ENCODE measurements at places on chromosomes 3 and 15.

- DNase-seq, result no peak
Observed at GRCh38 chr3:73827725-73828211, 203.0 kb upstream of the PDZRN3 start.

- DNase-seq, result no peak
Observed at GRCh38 chr3:29590461-29590860, 309.6 kb downstream of the RBMS3 start.

GRCh38 chr15:70491201-70491621, 272.1 kb downstream of the UACA start:
- no peak for DNase-seq

DNA sequence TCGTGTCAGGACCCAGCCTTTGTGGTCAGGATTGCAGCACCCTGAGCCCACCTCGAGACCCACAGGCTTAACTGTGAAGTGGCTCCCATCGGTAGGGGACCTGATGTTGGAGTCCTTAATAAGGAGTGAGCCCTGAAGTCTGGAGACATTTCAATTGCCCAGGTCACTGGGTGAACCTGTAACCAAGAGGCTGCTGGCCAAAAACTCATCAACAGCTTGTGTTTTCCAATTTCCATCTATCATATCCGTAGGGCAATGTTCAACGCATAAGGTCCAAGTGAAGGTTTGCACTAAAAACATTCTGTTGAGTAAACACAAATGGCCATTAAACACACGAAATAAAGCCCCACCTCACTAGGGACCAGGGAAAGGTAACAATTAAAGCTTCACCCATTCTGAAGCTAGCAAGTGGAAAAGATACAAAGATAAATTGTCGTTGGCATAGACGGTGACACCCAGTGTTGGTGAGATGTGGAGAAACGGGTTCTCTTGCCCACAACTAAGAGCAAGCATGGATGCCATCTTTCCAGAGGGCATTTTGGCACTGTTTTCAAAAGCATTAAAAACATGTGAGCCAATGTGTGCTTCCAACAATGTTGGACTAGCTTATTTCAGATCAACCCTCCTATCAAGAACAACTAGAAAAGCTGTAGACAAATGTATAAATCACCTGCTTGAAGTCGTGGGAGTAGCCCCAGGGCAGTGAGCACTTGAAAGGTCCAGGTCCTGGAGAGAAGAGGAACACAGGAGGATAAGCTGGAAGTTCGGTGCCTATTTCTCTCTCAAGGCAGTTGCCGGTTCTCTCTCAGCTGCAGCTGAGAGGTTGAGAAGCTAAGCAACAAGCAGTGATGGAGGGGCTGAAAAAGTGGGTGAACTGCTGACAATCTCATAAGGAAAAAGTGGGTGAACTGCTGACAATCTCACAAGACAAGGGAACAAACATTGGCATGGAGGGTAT, 56.3 kb upstream of the PCSK6 start:
- DNase-seq, result no peak

- DNase-seq, result no peak
Observed at GRCh38 chr15:70509731-70510143, 253.6 kb downstream of the UACA start.

DNA sequence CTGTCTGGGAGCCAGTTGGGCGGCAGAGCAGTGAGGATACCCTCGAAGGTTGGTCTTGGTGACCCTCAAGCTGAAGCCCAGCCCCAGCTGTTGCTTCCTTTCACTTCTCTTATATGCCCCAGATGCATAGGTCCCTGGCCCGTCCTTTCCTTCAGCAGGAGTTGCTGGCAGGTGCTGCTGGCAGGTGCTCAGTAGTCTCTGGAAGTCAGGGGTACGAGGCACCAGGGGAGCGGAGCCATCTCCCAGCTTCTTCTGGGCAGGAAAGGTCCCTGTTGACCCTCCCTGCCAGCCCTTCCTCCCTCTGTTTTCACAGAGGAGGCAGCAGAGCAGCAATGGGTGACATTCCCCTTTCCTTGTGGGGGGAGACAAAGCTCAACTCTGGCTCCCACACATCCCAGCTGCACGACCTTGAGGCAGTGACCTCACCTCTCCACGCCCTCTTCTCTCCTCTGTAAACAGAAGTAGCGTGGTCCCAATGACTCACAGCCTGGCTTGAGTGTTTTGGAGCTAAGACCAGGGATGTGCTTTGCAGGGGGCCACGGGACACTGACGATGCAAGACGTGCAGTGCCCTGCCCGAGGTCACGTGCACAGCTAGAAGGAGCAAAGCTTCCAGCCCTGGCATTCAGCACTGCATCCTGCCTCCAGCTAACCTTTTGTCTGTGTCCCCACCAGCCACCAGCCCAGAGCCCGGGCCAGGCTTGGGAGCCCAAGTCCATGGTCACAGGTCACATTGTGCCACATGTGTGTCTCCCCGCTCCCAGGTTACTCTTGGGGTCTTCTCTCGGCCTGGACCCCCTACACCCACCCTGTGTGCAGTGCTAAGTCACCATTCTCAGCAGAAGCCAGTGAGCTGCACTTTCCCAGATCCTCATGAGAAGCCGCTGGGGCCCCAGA, 49.7 kb downstream of the SLC6A6 start:
- DNase-seq, result peak; percentile 40

DNA sequence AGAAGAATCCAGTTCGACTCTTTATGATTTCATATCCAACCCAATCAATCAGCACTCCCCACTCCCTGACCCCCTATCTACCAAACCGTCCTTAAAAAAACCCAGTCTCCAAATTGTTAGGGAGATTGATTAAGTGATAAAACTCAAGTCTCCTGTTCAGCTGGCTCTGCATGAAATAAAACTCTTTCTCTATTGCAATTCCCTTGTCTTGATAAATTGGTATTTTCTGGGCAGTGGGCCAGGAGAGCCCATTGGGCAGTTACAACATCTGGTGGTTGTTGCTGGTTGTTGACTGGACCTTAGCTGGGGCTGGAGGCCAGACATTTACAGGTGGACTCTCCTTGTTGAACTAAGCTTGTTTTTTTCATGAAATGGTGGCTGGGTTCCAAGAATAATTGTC, 642.3 kb downstream of the ROBO2 start:
- no peak for DNase-seq

GRCh38 chr3:27310688-27311087, 58.5 kb downstream of the NEK10 start:
- DNase-seq, result no peak

DNA sequence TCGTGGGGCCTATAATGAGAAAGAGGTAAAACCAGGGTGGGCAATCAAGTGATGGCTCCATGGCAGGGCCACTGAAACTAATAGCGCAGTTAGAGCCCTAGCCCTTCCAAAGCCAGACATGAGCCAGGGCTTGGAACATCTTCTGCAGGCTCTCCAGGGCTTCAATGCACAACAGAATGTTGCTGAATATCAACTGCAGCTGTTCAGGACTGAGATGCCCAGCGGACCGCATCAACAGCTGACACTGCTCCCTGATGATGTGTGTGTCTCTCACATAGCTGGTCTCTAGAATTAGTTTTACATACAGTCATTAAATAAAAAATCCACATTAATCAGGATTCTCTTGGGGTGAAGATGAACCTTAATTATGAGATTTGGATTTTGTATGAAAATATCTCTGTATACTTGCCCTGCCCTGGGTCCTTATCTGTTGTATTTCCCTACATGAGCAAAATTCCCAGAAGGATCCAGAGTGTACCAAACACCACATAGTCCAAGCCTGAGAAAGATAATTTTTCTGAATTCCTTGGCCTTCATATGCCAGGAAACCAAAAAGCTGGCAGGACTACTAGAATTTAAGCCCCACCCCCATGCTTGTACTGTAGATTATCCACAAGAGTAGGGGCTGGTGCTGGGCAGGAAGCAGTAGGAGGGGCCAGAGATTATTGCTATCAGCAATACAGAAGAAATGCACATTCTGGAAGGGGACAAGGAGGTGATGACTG, 7.7 kb upstream of the GOLGB1 start:
- no peak for DNase-seq

DNA sequence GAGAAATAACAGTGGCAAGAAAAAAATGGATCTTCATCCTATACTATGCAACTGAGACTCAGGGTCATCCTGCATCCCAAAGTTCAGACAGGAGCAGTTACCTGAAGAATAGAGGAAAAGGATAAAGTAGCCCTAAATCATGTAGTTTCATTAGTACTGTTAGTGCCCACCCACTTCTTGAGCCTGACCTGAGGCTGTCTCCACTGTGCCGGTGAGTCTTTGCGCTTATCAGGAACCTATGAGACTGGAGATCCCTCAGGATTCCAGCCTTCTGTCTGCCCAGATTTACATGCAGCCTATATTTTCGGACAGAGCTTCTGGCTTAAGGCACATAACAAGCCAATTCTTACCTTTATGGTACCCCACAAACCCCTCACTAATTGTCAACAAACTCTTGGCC, 791.6 kb downstream of the ROBO1 start:
- DNase-seq, result no peak

Measured in COLO829 (cell line).